Natural killer cell (primary cell): ENCODE measurements at places on chromosomes 5 and 9.

GRCh38 chr9:135506327-135507103 is 6.0 kb downstream of the MRPS2 start:
- DNase-seq, result no peak

DNA sequence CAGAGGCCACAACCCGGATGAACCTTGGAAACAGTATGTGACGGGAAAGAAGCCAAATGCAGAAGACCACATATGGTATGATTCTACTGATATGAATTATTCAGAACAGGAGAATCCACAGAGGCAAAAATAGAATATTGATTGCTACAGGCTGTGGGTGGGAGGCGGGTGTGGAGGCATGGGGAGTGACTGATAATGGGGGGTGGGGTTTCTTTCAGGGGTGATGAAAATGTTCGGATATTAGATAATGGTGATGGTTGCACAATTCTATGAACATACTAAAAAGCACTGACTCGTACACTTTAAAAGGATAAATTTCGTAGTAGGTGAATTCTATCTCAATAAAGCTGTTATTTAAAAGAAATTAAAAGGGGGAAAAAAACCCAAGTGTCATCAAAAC is 10.7 kb downstream of the IL4 start:
- DNase-seq, result no peak

GRCh38 chr5:73858054-73858453 is 232.1 kb downstream of the ARHGEF28 start:
- no peak for DNase-seq

- no peak for DNase-seq
These were observed 473.0 kb downstream of the NTRK2 start for GRCh38 chr9:85142496-85142911.

DNA sequence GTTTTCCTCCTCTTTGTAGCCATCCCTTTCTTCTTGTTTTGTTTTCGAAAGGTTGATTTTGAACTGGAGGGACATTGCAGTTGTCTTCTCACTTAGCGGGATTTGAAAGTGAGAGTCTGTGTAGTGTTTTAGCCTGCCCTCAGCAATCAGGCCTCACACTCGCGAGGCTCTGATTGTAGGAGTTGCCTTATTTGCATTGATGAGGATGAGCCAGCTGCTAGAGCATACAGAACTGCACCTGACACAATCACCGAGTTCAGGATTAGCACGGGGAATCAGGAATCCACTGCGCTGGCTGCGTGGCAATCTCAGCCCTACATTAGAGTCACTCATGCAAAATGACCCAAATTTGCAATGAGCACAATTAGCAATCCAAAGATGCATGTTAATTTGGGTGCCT is 122.5 kb upstream of the TMEM161B start:
- DNase-seq, result no peak

- no peak for DNase-seq
These were observed 43.1 kb upstream of the RXRA start for GRCh38 chr9:134283111-134283515.

- no peak for DNase-seq
These were observed 64.3 kb upstream of the S1PR3 start for GRCh38 chr9:88926781-88927505.

GRCh38 chr9:78311886-78312524 is 15.1 kb downstream of the PSAT1 start:
- DNase-seq, result no peak

DNA sequence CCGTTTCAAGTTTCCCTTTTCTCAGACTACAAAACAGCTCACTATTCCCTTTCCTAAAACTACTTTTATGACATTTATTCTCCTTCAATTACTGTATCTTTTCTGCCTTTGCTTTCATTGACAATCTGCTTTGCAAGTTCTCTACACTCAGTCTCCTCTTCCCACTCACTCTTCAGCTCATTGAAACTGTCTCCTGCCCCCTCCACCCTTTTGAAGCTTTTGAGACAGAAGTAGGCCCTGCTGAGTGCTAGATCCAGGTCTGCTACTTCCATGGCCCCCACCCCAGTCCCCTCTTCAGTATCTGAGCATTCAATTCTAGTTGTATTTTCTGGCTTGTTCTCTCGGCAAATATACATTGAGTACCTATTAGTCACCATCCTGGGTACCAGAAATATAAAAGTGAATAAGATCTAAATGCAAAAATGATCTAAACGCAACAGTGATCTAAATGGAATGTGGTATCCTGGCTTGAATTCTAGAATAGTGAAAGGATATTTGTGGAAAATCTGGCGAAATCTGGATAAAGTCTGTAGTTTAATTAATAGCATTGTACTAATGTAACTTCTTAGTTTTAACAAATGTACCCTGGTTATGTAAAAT is 58.4 kb downstream of the OR2K2 start:
- no peak for DNase-seq

DNA sequence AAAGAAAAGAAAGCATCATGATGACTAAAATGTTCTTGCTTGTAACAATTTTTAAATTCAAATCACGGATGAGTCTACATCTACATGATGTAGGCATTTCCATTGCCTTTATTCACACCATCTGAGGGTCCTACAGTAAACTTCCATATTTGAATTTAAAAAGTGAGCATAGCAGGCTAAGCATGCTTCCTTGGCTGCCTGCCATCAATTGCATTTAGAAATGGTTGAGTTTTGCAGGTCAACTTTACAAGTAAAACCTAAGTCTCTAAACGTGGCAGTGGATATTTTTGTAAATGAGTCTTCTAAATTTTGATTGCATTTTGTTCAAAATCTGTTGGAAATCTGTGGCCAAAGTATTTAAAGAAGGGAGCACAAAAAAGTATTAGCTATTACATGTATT is 136.5 kb upstream of the PTCH1 start:
- DNase-seq, result no peak

DNA sequence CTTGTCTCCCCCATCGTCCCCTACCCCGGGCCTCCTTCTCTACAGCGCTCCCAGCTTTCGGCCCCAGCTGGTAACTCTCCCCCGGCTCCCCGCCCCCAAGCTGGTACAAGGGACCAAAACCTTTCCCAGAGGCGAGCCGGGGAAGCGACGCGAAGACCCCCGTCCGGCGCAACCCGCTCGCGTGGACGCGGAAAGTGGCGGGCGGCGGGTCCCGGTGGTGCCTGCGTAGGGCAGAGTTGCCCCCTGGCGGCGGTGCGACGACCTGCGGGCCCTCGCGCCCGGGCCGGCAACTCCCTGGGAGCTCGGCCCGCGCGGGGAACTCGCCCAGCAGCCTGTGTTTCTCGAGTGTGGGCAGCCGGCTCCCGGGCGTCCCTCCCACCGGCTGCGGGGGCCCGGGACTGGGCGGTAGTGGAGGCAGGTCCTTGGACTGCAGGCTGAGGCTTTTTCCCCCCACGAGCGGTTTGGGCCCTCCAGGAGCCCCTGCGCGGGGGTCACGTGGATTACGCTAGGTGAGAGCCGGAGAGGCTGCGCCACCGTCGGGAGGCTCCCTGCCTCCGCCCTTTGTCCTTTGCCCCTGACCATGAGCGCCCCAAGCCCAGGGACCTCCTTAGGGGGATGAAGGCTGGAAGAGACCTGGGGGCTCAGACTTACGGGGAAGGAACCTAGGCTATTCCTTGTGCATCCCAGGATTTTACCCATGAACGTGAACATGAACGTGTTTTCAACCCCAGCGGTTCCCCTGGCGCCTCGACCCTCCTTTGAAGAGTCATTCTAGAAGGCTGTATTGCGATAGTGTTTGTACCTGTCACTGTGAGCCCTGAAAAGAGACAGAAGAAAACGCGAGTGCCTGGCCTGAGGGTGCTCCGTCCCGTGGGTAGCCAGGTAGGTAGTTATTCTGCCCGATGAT is 2.9 kb upstream of the FOXD1 start:
- peak; percentile 83 for DNase-seq

GRCh38 chr5:132860742-132861141 is 5.5 kb downstream of the GDF9 start:
- DNase-seq, result no peak

- DNase-seq, result no peak
These were observed 34.7 kb downstream of the RETREG1 start for GRCh38 chr5:16582081-16582480.

DNA sequence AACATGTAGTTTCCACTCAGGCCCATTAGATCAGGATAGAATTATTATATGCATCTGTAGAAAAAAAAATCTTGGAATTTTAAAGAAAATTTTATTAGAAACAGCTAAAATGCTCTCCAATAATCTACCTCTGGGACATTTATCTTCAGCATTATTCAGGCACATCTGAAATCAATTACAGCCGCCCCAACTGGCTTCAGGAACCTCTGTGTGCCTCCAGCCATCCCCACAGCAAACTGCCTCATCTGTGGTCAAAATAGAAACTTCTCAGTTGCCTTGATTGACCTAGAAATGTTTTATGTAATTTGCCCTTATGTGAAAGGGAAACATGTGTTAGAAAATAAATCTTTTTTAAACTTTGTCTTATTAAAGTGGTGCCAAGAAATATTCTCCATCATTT is 120.1 kb upstream of the LPAR1 start:
- DNase-seq, result no peak

DNA sequence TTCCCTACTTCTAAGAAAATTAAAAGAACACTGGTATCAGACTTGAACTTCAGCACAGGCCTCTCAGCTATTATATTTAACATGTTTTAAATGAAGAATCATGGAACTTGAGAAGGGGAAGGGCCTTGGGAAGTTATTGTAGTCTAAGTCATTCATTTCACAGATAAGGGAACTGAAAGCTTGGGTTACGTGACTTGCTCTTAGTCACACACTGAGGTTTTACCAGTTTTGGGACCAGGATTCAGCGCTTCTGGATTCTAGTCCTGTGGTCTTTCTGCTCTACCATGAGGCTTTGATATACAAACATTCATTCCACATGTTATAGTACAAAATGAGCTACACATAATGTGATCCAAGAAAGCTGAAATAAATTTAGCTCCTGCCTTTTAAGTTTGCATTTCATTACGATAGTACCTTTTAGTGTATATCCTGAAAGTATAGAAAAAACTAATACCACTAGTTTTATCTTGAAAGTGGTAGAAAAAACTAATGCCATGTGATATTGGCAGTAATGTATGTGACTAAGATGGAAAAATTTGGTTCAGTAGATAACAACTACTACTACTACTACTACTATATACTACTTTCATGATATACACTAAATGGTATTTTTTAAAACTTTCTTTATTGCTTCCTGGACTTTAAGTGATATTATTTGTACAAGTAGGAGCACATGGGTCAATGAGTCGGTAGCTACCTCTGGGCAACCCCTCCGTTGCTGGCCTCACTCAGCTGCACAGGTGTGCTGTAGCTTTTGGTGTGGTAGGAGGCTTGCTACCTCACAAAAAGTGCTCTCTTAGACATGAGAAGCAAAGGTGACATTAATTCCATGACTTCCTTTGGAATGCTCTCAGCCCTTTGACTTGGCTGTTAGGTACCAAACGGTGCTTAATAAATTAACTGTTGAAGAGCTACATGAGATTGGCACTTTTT is 40.7 kb downstream of the F2RL2 start:
- DNase-seq, result peak; percentile 12

- no peak for DNase-seq
These were observed 94.0 kb upstream of the SH3GL2 start for GRCh38 chr9:17484906-17485305.

- no peak for DNase-seq
These were observed 100.6 kb downstream of the ZCCHC7 start for GRCh38 chr9:37220971-37221370.

- peak; percentile 83 for DNase-seq
These were observed 57.0 kb downstream of the COL15A1 start for GRCh38 chr9:99000476-99001395.

GRCh38 chr5:64839936-64840335 is 71.2 kb downstream of the CWC27 start:
- no peak for DNase-seq

DNA sequence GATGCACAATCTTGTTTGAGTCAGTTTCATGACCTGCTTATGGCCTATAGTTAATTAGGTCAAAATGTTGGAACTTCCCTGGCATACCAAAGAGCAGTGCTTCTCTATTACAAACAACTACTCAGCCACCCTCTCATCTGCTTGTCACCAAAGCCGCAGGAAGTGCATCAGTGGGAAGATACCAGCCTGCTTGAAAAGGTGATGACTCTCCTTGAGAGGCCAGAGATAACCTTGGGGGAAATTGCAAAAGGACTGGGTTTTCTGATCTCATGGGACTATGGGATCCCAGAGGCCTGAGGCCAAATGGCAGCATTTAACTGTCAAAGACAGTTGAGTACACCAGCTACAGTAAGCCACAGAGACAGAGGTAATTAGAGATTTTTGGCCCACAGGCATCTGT is 69.9 kb downstream of the C9orf57 start:
- no peak for DNase-seq

DNA sequence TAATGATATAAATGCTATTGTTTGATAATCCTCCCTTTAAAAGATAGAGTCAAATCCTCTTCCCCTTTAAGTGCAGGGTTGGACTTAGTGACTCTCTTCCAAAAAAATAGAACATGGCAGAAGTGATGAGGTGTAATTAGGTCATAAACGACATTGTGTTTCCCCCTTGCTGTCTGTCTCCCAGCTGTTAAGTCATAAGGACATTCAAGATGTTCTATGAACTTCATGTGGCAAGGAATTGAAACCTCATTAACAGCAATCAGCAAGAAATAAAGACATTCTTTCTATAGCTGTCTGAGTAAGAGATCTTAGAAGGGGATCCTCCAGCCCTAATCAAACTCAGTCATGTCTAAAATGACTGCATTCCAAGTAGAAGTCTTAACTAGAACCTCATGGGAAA is 3.3 kb upstream of the SLC25A46 start:
- no peak for DNase-seq

DNA sequence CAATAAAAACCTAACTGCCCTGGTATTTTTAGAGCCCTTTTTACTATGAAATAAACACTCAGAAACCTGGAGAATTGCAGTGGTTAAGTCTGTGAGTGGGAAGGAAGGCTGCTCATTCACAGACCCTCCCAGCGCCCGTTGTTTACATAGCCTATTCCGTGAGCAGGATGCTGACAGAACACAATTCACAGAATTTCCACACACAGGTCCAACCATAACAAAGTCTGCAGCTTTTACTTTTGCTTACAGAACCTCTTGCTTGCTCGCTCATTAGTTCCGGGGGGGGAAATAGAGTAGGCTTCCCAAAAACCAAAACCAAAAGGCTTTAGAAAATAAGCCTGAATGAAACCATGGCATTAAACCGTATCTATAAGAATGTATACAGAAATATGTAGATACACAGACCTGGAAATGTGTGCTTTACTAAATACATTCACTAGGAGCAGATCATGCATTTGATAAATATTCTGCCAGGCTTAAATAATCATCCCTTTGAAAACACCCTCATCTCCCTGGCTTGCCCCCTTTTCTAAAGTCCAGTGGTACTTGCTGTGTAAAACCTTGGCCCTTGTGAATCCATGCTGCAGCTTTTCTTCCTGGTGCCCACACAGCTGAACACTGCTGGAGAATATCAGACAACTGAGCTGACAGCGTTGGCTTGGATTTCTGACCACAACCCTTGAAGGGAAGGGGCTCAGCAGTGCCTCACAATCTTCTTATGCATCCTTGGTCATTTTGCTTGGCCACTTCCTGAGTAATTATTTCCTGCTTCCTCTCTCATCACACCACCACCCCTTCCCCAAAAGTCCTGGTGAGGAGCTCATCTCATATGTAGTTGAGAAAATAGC is 128.0 kb downstream of the FANCC start:
- DNase-seq, result peak; percentile 6

DNA sequence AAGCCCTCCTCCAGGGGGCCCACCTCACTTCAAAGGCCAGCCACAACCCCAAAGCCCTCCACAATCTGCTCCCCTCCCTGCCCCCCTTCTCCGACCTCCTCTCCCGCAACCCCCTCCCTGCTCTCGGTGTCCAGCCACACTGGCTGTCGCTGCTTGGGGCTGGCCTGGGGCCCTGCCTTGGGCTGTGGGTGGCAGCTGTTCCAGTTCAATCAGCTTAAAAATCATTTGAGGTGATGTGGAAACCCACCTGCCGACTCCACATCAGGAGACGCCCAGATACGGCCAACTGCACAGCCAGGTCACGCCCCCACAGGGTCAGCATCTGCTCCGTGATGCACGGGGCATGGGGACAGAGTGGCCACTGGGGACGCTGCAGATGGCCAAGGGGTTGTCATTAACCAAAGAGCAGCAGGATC is 107.0 kb upstream of the MVB12B start:
- DNase-seq, result no peak
